ENCODE measurements at places on chromosomes 5 and 9.
A peak's percentile ranks its signal among the peaks of the same experiment; 100 is the strongest.

GRCh38 chr9:32590898-32591297 is 17.9 kb upstream of the NDUFB6 start:
- no peak for DNase-seq

- no peak for DNase-seq
Observed at GRCh38 chr9:94232428-94232827, 26.7 kb upstream of the ZNF169 start.

DNA sequence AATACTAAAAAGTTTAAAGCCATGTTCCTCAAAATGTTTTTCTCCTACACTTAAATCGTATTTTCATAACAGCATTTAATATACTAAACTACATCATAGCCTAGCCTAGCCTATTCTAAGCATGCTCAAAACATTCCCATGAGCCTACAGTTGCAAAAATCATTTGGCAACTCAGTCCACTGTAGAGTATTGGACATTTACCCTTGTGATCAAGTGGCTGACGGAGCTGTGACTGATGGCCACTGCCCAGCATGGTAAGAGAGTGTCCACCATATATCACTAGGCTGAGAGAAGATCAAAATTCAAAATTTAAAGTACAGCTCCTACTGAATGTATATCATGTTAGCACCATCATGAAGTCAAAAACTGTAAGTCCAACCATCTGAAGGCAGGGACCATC is 30.9 kb downstream of the SEMA5A start:
- no peak for DNase-seq

- no peak for DNase-seq
Observed at GRCh38 chr5:138583984-138584637, 8.9 kb upstream of the HSPA9 start.

DNA sequence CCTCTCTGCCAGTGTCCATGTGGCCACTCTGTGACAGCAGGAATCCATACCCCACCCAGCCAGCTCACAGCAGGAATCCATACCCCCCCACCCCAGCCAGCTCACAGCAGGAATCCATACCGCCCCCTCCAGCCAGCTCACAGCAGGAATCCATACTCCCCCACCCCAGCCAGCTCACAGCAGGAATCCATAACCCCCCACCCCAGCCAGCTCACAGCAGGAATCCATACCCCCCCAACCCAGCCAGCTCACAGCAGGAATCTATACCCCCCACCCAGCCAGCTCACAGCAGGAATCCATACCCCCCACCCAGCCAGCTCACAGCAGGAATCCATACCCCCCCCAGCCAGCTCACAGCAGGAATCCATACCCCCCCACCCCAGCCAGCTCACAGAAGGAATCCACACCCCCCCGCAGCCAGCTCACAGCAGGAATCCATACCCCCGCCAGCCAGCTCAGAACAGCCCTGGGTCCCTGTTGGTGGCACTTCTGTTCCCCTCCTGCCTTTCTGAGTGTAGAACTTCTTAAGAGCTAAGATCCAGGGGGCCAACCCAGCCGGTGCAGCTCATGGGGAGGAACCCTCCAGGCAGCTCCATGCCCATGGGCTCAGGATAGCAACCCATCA is 8.4 kb upstream of the RXRA start:
- no peak for DNase-seq

DNA sequence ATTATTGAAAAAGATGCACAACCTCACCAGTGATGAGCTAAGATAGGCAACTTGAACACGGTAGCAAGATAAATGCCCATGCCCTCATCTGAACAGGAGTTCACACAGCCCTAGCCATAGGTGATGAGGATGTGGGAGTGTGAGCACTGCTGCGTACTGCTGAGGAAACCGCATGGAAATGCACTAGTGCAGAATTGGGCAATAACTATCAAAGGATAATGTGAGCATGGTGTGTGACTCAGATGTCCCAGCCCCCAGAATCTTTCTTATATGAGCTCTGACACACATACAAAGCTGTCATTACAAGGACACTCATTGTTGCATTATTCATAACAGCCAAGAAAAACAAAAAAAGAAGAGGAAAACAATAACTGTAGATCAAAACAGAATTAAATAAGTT is 521.2 kb downstream of the IRX1 start:
- no peak for DNase-seq

- DNase-seq: no peak
Observed at GRCh38 chr5:15926586-15926985, 253.0 kb downstream of the MARCHF11 start.

DNA sequence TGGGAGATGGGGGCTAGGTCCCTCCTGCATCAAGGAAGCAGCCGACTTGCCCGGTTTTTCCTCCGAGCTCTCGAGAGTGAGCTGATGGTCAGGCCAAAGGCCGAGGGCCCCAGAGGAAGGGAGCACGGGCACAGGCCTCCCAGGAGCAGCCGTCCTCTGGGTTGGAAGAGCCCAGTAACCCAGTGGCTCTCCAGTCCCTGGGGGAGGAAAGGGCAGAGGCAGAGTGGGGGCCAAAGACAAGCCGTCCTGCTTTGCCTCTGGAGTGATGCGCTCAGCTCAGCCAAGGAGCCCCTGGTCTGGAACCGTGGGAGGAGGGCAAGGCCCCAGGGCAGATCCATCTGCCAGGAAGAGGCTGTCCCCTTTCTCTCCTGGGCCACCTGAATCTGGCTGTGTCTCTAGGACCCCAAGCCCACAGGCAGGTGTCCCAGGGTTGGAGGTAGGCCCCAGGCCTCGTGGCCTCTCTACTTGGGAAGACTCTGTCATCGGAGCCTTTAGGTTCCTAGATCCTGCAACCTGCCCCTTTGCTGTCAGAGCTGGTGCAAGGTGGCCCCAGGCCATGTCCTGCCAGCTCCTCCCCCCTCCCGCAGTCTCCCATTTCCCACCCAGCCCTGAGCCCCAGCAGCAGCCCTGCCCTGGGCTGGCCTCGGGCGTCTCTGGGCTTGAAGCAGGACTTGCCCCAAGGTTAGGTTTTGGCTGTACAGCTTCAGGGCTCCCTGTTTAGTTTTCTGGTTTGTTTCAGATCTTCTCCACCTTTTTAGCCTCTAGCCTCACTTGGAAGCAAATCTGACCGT is 224.1 kb downstream of the CACNA1B start:
- no peak for DNase-seq

DNA sequence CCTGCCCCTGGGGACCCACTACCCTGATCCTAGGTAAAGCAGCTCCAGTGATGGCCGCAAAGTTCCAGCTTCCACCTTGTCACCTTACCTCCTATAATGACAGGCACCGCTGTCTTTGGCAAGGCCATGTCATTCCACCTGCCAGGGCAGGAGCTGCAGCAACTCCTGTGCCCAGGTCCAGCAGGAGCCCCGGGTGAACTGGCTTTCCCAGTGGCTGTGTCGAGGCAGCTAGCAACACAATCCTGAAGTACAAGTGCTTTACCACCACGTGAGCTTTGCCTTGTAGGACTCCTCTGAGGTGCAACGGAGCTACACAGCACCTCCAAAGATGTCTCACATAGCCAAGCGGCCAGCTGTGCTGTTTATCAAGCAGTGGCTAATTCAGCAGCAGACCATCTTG is 20.7 kb upstream of the MGAT1 start:
- no peak for DNase-seq

DNA sequence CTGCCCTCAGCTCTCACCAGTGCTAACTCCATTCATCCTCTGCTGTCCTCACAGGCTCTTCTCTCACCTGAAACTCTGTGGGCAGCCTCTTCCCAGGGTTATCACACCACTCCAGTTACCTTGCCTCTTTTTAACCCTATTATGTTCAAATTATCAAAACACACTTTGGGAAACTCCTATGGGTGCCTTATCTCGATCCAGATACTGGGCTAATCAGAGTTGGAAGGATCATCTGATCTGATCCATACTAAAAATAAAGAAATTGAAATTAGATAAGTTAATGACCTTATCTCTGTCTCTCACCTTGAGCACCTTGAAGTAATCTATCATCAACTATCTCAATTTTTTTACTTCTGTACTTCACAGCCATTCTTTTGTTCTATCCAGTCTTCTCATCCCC is 300.5 kb upstream of the ISL1 start:
- no peak for DNase-seq

DNA sequence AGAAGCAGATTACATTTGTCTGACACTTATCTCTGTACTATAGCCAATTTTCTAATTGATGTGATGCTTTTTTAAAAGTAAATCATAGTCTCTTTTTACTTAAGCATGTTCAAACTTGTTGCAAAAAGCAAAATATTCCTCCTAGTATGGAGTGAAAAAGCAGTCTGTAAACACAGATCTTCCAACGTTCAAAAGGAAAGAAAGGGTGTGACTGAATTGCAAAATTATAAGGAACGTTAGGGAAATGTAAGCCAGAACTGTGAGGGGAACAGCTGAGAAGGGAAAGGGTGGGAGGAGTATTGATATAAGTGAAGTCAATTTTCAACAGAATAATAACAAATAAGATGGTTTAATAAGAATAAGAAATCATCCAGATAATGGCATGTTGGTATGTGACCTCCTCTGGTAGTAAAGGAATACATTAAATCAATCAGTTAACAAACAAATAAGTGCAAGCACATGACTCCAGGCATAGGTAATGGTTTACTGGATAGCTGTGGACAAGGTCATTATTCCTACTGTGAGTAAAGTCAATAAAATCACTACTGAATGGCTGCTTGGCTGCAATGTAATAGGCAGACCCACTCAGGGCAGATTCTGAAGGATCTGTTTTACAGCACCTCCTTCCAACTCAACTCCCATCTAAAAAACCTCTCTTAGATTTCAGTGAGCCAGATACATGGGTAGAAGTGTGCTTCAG is 239.1 kb upstream of the NMUR2 start:
- no peak for DNase-seq

GRCh38 chr9:2459756-2460155 is 161.8 kb upstream of the VLDLR start:
- DNase-seq: no peak

DNA sequence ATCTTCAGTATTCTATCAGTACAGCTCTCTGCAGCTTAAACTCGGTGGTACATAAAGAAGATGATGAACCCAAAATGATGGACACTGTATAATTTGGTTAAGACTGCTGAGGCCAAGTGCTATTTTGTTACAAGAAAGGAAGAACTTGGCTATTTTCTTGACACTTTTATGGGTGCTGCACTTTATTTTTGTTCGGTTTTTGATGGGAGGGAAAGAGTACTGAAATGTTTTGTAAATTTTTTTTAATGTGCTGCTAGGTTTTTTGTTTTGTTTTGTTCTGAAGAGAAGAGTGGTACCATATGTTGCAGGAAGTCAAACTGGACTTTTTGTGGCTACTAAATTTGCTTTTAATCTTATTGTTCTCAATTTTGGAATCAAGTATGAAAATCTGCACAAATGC is 26.7 kb downstream of the CDC37L1 start:
- no peak for DNase-seq

DNA sequence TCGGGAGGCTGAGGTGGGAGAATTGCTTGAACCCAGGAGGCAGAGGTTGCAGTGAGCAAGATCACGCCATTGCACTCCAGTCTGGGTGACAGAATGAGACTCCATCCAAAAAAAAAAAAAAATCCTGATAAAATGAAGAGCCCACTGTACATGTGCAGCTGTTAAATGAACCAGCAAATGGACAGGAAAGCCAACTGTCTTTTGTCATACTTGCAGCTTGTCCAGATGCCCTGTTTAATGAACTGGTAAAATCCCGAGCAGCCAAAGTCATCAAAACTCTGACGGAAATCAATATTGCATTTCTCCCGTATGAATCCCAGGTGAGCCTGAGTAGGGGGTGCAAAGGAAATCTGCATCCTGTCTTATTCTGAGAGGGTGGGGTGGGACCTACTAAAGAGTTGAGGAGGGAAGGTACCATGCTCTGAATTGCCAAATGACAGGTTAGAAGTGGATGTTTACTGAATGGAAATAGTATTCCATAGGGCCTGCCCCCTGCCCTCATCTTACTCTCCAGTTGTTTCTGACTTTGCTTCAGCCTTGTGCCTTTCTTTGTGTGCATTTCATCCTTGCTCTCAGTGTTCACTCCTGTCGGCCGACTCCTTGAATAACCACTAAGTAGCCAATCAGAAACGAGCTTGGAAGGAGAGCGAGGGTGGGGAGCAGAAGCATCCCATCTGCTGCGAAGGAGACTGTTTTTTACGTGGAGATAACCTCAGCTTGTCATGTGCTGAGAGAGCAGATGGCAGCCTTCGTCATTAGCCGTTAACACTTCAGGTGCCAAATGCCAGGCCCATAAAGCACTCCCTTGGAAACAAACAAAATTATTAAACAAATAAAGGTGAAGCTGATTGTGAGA is 45.7 kb upstream of the CFAP157 start:
- no peak for DNase-seq

GRCh38 chr5:152113401-152113800 is 188.8 kb upstream of the GLRA1 start:
- DNase-seq: peak; percentile 68

GRCh38 chr5:153718713-153719112 is 228.2 kb downstream of the GRIA1 start:
- no peak for DNase-seq

DNA sequence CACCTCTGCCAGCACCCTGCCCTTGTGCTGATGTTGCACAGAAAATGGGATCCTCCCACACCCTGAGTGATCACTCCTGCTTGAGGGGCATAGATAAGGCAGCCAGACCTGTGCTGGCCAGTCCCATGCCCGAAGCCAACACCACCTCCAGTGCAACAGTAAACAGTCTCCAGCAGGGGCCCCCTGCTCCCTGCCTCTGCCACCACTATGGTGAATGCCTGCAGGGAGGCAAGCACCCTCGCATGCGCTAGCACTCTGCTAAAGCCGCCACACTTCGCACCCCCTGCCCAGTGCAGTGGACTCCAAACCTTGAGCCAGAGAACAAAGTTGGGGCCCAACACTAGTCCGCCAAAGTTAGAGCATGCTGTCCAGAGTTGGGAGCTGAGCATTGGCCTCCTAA is 118.7 kb downstream of the PJA2 start:
- DNase-seq: no peak

DNA sequence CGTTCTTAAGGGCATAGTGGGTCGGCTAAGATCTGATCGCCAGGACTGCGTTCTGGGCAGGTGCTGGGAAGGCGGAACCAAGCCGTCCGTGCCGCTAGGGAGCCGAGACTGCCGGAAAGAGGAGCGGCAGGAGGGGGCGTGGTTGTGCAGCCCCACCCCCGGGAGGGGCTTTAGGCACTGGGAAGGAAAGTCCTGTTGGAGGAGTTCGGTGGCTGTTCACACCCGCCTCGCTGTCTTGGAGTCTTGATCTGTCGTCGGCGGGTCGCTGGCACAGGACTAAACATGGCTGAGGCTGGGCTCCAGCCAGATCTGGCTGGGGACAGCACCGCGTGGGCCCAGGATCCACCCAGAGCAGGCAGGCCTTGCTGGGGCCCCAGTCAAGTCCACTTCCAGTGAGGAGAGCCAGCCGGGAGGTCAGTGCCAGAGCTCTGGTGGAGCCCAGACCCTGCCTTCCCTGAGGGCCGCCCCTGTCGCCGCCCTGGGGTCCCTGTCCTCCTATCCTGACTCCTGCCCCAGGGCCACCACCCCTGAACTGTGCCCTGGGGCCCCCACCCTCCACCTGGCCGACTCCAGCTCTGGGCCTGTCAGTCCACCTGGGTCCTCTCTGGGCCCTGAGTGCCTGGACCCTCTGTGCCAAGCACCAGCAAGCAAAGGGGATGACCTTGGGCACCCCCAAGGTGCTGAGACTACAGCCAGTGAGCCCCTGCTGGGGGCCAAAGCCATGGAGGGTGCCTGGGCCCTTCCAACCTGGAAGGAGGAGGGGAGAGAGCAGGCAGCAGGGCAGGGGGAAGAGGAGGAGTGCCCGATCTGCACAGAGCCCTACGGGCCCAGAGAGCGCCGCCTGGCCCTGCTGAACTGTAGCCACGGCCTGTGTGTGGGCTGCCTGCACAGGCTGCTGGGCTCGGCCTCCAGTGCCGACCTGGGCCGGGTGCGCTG is 4.5 kb downstream of the RNF208 start:
- no peak for DNase-seq

- DNase-seq: no peak
Observed at GRCh38 chr9:113957821-113958341, 81.8 kb downstream of the ZNF618 start.

Measured in activated CD4-positive, alpha-beta T cell treated with anti-CD3 and anti-CD28 coated beads, Interleukin-2, Interleukin-4, amounts not matched to agents 100 ng/mL and 50 ng/mL, durations not matched to agents 16 hours and 8 hours (primary cell).